ENCODE measurements at places on chromosomes 2 and 18.

DNA sequence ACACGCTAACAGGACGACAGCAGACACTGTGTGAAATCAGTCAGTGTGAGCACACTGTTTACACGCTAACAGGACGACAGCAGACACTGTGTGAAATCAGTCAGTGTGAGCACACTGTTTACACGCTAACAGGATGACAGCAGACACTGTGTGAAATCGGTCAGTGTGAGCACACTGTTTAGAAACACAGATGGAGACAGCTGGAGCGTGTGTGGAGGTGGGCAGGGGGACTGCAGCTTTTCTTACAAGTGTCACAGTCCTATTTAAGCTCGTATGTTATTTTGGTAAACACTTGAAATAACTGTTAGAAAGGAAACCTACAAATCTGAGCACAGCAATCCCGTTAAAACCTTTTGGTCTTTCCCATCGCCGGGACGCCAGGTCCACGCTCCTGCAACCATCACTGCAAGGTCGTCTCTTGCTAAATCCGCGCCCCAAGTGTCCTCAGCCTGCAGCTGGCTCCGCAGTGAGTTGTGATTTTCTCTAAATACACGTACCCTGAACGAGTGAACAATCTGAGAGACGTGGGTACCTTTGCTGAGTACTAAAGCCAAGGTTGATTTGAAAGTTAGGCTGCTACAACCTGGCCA, 58.9 kb upstream of the CTDP1 start:
- no peak for DNase-seq

GRCh38 chr2:238899386-238899785, 51.5 kb downstream of the TWIST2 start:
- DNase-seq, result no peak

DNA sequence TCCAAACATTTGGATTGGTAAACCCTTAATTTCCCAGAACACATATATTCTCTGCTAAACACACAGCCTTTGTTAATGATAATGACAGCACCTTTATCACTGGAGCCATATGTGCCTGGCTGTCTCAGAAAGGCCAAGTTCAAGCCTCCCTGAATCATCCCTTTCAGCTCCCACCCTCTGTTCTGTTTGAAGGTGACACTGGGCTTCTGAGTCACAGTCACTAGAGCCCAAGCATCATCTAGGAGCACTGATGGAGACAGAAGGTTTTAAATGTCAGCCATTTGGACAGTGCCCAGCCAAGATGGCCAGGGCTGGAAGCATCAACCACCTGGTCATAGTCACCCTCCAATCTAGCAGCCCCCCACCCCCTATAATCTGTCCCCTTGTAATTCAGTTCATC, 80.6 kb downstream of the NRP2 start:
- DNase-seq, result no peak

- DNase-seq, result no peak
These were observed 907.2 kb upstream of the CDH2 start for GRCh38 chr18:29084120-29084519.

GRCh38 chr2:197079832-197080555, 153.5 kb upstream of the PGAP1 start:
- DNase-seq, result no peak

- DNase-seq, result no peak
These were observed 928.5 kb upstream of the CELF4 start for GRCh38 chr18:38494065-38494464.

GRCh38 chr2:24830351-24830750, 37.1 kb downstream of the CENPO start:
- DNase-seq, result no peak

DNA sequence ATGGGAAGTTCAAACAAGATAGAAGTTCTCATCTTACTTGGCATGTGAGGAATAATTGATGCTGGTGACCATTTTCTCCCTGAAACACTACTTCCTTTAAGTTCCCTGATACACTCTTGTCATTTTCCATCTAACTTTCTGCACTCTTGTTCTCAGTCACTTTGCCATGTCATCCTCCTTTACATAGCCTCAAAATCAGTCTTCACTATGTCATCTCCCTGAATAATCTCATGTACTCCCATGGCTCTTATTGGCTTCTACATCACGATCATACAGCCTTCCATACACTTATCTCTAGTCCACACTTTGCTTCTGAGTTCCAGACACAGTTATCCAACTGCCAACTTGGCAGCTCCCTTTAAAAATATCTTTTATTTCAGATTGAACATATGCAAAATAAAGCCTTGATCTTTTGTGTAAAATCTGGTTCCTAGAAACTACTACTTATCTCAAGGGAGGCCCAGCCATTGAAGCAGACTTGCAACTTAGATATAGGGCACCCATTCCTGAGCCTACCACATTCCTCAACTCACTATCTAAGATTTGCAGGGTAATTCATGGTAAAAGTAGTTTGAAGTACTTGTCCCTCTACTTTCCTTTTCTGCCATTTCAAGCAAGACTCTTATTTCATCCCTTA, 1070.2 kb upstream of the NXPH2 start:
- no peak for DNase-seq

- DNase-seq, result no peak
These were observed 21.7 kb downstream of the BCL11A start for GRCh38 chr2:60531701-60532133.

All from stimulated activated CD4-positive, alpha-beta T cell treated with anti-CD3 and anti-CD28 coated beads, Interleukin-4, amount 100 ng/mL, for 1 hour (primary cell).